Aorta (tissue), 5 donors: ENCODE measurements at places on chromosomes 5 and 9. TPM values are rescaled to one million over a fixed set of nuclear protein-coding genes. Genes with fewer than 3 reads are reported as not detected.

GRCh38 chr9:20994486-20994885 lies 37.0 kb downstream of the HACD4 start:
- H3K4me3 ChIP-seq = no peak overlapping the region
- no peak for DNase-seq
- H3K27me3 ChIP-seq = no peaks in the 10 kb centered on the region
- no peaks in the 10 kb centered on the region for H3K36me3 ChIP-seq
- no peaks in the 10 kb centered on the region for H3K4me1 ChIP-seq

DNA sequence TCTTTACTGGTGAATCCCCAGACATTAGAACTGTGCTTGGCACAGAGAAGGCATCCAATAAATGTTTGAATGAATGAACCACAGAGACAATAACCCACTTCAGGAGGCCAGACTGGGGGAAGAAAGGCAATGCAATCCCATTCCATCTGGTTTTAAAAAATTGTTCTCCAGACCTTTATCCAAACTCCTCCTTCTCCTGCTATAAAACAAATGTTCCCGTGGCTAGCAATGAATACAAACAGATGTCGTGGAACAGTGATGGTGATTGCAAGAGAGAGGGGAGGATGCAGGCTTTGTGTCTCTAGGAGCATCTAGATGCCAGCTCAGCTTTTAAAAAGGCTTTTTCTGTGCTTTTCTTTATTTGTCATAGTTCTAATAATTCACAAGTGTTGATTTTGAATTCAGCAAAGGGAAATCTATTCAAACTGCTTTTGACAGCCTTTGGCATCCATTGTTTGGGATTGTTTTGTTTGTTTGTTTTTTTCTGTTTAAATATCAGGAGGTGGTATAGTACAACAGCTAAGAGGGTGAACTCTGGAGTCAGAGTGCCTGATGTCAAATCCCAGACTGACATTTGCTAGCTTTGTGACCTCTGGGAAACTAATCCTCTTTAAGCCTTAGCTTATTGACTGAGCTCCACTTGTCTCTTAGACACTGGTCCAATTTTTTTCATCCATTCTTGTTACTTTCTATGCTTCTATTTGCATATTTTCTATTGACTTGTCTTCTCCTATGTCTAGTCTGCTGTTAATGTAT lies 59.1 kb downstream of the TNFSF15 start:
- no peaks in the 10 kb centered on the region for H3K36me3 ChIP-seq
- H3K27me3 ChIP-seq = no peaks in the 10 kb centered on the region
- no peak for DNase-seq
- H3K4me1 ChIP-seq = peaks cover 2% of the 10 kb centered on the region

DNA sequence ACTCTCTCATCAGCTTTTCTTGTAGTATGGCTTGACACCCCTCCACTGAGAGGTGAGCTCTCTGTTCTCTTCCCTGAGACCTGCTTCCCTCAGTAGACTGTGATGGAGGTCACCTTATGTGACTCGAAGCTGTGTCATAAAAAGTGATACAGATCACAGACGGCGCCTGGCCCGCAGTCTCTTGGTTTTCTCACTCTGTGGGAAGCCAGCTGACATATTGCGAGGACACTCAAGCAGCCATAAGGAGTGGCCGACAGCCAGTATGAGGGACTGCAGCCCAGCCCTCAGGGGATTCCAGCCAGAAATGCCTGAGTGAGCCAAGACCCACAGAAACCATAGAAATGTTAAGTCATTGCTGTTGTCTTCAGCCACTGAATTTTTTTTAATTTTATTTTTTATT lies 38.0 kb downstream of the GADD45G start:
- DNase-seq = no peak
- H3K27ac ChIP-seq = no peak overlapping the region
- no peaks in the 10 kb centered on the region for H3K27me3 ChIP-seq
- no peak overlapping the region for H3K4me3 ChIP-seq
- H3K36me3 ChIP-seq = no peaks in the 10 kb centered on the region

DNA sequence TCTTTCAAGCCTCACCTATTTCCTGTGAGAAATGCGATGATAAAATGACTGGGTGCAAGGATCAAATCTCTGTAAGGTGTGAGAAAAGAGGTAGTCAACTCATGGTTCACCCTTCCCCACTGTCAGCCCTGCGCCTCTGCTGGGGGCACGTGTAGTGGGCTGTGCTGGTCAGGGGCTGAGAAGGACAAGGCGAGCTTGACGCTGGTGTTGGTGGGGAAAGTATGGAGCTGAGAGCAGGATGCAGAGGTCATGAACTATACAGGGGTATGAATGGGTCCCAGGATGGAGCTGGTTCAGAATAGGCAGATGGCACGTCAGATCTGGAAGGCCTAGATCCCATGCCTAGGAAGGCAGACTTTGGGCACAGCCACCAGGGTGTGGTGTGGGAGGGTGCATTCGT lies 20.6 kb downstream of the PITX1 start:
- no peak overlapping the region for H3K4me3 ChIP-seq
- H3K27ac ChIP-seq = no peak overlapping the region
- DNase-seq = no peak

PCA3 gene
- total RNA-seq = 0.81 TPM

FXN gene
- 7.1 TPM for total RNA-seq

ZNF883 gene
- total RNA-seq = 1.5 TPM

OLFML2A gene
- 7.1 TPM for total RNA-seq
